T follicular helper cell (primary cell): ENCODE measurements at places on chromosomes 1 and 21.

DNA sequence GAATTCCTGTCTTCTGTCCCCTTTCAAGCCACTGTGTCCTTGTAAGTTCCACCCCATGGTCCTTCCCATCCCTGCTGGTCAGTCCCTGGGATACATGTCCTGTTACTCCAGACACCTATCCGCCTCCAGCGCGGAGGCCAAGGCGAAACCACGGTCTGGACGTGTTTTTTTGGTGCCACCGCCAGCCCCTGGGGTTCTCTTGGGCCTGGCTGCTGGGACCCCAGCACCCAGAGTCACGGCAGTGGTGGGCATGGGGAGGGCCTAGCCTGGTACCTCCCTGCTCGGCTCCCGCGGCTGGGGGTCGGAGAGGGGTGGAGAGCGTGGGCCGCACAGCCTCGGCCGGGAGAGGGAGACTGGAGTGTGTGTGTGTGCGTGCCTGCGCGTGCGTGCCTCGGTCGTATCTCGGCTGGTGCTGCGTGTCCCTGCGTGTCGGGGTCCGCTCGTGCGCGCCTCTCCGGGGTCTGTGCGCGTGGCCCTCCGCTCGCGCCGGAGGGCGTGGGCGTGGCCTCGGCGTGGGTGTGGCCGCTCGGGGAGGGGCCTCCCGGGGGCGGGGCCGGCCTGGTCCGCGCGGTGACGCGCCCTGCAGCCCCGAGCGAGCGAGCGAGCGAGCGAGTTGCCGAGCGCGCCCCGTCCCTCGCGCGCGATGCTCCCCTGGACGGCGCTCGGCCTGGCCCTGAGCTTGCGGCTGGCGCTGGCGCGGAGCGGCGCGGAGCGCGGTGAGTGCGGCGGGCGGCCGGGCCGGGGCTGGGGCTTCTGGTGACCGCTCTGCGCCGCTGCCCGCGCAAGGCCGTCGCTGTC, at the start of gene VWA1:
Gene VWA1 (plus strand): TSS at position 585 of the 798 bp plus-strand sequence. CDS start 59 bp downstream, at position 644.
- DNase-seq: peak; percentile 30

- DNase-seq: no peak
Observed at GRCh38 chr1:232249861-232250777, 379.8 kb downstream of the SIPA1L2 start.

- DNase-seq: no peak
Observed at GRCh38 chr21:45067462-45068285, 6.7 kb upstream of the ADARB1 start.

DNA sequence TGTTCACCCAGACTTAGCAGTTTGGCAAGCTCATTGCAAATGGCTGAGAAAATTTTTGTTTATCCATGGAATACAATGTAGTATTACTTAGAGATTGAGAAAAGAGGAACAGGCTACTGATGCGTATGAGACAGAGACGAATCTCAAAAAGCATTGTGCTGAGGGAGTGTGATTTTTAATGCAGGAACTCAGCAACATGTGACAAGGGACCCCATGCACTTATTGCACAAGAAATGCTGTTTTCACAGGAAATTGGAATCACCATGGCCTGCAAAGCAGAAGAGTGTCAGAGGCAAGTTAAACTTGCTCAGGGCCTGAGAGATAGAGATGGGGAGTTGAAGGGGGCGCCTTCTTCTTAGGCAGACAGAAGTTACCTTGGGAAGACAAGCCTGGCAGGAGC, 32.6 kb upstream of the TLR5 start:
- no peak for DNase-seq

DNA sequence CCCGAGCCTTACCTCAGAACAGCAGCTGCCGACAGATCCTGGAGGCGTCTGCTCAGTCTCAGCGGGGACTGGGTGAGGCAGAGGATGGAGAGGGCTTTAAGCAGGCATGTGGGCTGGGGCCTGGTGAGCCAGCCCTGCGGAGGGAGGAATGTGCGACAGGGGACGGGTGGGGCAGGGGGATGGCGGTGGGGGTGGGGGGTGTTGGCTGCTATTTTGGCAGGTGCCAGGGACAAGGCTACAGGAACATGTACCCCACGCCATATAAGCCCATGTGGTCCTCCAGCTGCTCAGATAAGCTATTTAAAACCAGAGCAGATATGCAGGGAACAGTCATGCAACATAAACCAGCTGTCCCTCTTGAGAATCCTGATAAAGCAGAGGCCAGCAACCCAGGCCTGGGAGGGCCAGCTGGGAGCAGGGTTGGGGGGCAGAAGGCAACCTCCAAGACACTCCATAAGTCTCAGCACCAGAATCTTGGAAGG, at the start of gene TNNT2:
Gene TNNT2 (minus strand): TSS at position 70 of the 482 bp plus-strand sequence. CDS start 4,426 bp downstream, outside the sequence.
- DNase-seq: no peak

- DNase-seq: no peak
Observed at GRCh38 chr1:226588484-226588883, 39.9 kb downstream of the STUM start.

DNA sequence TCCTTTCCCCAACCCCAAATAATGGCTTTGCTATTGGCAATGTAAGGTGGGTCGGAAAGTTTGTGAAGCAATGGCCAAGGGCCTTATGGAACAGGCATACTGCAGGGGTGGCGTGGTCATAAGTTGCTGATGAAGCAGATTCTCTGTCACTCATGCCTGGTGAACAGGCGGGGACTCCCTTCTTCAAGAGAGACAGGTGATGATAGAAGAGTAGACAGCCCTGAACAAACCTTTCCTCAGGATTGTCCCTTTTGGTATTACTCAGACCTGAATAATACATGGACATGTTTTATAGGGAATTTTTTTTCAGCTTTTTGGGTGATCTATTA, 12.7 kb downstream of the DDR2 start:
- DNase-seq: no peak

GRCh38 chr1:101262630-101263348, 26.0 kb downstream of the S1PR1 start:
- DNase-seq: peak; percentile 16

DNA sequence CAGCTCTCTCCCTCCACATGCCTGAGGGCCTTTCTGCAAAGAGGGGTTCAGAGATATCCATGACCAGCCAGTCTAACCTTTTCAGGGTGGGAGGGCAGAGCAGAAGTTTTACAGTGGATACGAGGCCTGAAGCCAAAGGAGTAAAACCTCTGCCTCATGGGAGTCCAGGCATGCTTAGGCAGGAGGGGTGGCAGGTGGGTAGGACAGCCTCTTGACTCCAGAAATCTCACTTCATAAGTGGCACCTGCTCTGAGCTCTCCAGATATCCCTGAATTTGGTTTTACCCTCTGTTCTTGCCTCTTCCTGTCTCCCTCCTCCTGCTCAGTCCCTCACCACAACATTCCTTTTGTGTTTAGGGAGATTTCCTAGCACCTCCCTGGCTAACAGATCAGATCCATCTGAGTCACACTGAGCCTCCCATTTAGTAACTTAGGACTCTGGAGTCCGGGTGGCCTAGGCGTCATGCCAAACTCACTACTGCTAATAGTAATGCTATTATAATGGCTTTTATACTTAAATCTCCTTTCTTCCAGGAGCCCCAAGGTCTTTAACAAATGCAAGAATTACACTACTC, 201.0 kb downstream of the HS2ST1 start:
- no peak for DNase-seq
